Stimulated activated CD8-positive, alpha-beta memory T cell treated with anti-CD3 and anti-CD28 coated beads, Interleukin-15, amount 100 ng/mL, for 24 hours (primary cell): ENCODE measurements at places on chromosomes 4 and X.

- no peak for DNase-seq
Observed at GRCh38 chr4:80447493-80447892, 112.0 kb downstream of the CFAP299 start.

DNA sequence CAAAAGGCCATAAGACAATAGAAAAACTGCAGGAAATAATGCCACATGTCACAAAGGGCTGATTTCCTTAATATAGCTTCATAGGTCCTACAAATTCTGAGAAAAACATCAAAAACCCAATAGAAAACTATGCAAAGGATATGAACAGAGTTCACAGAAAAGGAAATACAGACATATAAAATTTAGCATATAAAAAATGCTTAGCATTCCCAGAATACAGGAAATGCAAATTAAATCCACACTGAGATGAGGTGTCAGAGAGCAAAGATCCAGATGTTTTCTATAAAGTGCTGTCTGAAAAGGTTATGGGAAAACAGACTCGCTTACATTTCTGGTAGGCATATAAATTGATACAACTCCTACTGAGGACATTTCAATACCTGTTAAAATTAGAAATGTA lies 33.8 kb downstream of the TXK start:
- no peak for DNase-seq

- DNase-seq, result no peak
Observed at GRCh38 chr4:129109965-129110824, 14.2 kb downstream of the C4orf33 start.

DNA sequence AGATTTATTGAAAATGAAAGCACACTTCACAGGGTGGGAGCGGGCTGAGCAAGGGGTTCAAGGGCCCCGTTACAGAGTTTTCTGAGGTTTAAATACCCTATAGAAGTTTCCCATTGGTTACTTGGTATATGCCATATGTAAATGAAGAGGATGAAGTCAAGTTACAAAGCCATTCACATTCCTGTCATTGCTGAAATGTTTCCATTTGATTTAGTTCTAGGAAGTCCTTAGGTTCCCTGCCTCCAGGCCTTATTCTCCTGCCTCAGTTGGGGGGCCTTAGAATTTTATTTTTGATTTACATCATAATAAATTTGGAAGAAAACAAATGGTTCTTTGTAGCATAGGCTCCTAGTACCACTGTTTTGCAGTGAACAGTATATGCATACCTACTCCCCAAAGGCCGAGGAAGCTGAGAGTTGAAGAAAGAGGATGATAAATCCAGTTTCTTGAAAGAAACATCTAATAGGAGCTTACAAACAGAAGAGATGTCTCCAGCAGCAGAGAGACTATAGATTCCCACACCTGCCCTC lies 31.8 kb downstream of the SERTM2 start:
- DNase-seq, result no peak

- no peak for DNase-seq
Observed at GRCh38 chr4:75698162-75698962, 25.2 kb upstream of the G3BP2 start.

- DNase-seq, result no peak
Observed at GRCh38 chr4:121449416-121449815, 68.6 kb upstream of the QRFPR start.

GRCh38 chr4:113311047-113311446 lies 261.6 kb downstream of the ANK2 start:
- DNase-seq, result no peak

GRCh38 chr4:151099976-151100417 lies 569 bp downstream of the RPS3A start:
- DNase-seq, result no peak

DNA sequence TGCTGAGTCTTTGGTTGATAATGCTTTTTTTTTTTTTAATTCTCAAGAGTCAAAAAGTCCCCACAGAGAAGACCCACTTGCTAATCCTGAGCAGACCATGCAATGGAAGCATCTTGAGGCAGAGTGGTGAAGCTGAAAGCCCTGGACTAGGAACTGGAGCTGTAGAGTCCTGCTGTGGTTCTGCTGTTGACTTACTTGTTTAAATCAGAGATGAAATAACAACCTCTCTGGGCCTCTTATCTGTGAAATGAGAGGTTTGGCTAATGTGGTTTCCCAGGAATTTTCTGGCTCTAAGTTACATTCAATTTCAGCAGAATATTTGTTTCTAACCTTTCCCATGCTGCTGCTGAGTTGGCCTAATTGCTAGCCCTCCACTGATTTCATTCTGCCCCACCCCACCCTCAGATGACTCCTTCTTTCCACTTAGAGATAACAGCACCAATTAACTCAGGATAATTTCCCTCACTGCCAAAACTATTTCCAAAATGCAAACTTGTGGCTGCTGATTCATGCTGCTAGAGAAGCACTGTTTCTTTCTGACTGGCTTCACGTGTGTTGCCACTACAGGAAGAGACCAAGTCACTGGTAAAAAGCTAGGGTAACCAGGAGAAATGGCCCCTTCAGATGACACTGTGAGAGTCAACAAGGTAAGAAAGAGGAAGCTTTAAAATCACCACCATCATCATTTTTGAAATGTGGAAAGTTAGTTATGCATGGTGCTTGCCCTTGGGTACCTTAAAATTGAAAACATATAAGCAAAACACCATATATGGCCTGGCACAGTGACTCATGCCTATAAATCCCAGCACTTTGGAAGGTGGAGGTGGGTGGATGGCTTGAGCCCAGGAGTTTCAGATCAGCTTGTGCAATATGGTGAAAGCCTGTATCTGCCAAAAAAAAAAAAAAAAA lies 326.4 kb downstream of the DCHS2 start:
- no peak for DNase-seq

- DNase-seq, result no peak
Observed at GRCh38 chr4:158998624-158999023, 104.3 kb upstream of the RAPGEF2 start.

DNA sequence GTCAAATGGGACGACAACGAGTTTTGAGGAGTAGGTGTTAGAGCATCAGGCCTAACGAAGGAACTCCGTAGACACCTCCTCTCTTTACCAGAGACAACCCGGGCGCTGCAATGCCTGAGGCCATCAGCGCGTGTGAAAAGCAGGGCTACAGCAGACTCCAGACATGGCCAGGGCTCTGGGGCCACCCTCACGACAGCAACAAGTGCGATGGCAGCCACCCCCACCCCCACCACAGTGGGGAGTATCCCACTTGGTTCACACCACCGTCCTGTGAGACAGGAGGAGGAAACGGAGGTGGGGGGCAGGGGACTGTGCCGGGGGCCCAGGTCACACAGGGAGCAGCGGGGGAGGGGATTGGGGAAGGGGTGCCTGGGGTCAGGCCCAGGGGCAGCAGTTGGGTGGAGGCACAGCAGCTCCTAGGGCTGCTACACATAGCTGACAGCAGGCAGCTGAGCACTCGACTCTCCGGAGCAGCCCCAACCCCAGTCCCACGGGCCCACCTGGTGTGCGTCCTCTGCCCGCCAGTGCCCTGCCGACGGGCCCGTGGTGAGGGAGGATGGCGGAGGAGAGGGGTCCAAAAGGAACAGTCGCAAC lies 8.5 kb downstream of the LRPAP1 start:
- DNase-seq, result no peak

- no peak for DNase-seq
Observed at GRCh38 chr4:174457468-174457867, 64.8 kb downstream of the HPGD start.

DNA sequence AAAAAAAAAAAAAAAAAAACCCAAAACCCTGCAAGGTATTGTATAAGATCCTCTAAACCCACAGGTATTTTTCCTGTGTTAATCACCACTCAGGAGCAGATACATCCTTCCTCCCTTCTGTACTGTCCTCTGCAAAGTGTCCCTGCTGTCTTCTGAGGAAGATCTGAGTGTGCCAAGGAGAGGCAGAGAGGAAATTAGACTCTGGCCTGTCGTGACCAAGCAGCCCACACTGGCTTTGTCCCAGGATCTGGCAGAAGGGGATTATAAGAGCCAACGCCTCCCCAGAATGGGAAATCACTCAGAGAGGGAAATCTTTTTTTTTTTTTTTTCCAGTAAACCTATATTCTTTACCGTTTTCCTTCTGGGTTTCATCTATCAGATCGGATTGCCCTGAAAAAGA lies 39.6 kb downstream of the PTCHD1 start:
- no peak for DNase-seq

DNA sequence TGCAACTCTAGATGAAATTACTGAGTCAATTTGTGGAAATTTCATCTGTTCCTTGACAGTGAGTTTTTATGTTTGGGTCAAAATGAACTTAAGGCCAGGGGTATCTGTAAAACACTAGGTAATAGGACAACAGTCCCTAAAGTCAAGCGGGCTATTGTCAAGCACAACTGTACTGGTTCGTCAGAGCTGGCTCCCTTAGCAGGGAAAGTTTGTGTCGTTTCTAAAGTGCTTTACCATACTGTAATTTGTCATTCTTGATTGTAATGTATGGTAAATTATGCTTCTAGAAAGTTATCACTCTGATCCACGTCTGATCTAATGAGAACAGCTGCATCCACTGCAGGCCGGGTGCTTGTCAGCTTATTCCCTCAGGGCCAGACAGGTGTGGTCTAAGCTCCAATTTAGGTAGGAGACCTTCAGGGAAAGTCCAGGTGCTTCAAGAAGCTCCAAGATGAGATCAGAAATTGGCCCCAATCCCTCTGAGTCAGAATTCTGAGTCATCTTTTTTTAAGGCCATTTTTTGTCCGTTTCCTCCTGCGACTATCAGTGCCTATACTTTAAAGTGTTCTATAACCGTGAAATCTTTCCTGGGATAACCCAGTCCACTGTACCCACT lies 92.2 kb downstream of the PALLD start:
- no peak for DNase-seq

DNA sequence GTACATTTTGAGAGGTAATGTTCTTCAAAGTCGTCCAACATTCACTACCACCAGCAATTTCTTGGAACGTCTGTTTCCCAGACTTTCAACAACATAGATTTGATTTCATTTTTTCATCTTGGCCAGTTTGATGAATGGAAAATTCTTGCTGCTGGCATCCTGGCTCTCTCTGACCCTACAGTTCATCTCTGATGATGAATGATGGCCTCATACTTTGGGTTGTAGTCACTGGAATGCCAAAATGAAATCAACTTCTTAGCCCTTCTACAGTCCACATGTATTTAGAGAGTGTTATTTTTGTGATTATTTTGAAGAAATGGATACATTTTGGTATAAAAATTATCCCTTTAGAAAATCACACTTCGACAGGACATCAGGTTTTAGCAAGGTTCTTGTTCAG lies 8.8 kb downstream of the CHST7 start:
- no peak for DNase-seq

GRCh38 chrX:150683112-150683511 lies 10.1 kb upstream of the MTMR1 start:
- DNase-seq, result no peak

- DNase-seq, result no peak
Observed at GRCh38 chr4:7753931-7754465, 185.7 kb downstream of the AFAP1 start.

DNA sequence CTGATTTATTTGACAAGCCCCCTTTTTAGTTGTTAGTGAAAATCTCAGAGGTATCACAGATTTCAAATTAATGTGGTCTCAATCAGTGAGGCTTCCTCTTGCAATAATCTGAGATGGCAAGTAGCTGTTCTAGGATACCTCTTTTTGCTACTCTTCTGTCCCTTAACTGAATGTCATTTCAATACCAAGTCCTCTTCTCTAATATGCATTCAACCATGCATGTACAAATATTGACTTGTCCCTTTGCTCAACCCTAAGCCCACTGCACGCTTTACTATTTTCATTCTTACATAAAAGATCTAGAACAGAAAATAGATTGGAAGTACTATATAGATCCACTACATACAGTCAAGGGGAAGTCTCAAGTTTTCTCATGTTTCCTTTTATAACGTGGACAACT lies 164.2 kb downstream of the CBR4 start:
- no peak for DNase-seq

GRCh38 chrX:130330706-130331105 lies 9.0 kb upstream of the SLC25A14 start:
- DNase-seq, result peak; percentile 1

DNA sequence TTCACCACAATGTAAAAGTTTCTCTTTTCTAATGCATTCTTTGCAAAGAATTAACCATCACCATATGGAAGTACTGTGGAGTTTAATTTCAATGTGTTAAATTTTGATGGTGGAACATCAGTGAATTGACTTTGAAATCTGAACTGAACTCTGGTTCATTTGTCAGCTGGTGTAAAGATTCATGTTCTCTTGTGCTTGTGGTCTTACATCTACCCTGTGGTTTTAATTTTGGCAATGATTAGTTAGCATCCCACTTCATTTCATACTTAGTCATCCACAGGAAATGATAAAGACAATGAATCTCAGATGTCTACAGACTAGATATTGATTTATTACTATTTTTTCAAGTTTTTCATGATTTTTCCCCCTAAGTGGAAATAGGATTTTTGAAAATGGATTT lies 77.8 kb downstream of the GRID2 start:
- no peak for DNase-seq

GRCh38 chr4:100372432-100372831 lies 145.4 kb downstream of the EMCN start:
- no peak for DNase-seq

DNA sequence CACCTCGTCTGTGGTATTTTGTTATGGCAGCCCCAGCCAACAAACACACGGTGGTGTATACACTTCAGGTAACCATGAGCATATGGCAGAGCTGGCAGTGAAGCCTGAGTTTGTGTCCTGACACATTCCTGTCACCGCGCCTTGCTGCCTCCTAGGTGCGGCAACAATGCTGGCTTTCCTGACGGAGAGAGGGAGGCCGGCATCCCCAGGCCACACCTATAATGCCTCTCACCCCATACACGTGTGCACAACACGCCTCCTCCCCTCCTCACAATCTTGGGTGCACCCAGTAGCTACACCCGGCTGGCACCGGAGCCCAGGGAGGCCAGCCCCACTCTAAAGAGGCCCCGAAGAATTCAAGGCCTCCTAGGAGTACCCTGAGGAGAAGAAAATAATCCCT lies 158.5 kb downstream of the NSUN7 start:
- no peak for DNase-seq

DNA sequence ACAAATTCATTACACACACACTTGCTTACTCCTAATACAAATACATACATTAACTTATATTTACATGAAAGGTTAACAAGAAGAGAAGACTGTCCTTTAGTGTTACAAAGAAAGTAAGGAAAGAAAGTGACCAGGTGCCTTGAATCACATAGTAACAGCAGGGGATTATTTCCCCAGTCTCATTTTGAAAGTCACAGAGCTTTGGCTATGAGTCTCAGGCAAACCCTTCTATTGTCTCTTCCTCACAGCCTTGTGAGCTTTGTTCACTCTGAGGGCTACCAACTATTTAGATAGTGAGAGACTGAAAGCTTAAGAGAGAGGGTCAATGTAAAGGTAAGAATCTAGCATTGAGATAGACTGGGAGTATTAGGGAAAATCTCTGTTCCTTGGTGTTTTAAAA lies 161.6 kb downstream of the NPNT start:
- DNase-seq, result no peak

DNA sequence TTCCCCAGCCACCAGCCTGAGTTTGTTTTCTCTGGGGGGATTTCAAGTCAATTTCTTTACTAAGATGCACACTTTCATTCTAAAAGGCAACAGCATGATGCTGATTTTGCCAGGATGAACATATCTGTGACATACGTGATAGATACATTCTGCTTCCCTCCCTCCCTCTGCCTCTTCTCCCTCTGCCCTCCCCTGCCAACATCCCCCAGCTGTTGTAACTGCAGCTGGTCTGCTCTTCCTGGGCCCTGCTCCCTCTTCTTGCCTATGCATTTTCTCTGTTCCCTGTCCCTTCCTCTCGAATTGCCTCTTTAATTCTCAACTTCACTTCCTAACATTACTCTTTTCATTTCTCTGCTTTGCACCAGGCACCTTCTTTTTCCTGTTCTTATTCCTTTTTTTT lies 83.4 kb downstream of the AASDH start:
- DNase-seq, result no peak
